ENCODE measurements at places on chromosomes 1 and 21.
A peak's percentile ranks its signal among the peaks of the same experiment; 100 is the strongest.

GRCh38 chr1:54017979-54018378, at the start of gene LDLRAD1:
Gene LDLRAD1, minus strand, starts transcription at chr1:54018186. Its CDS starts 74 bp downstream, at chr1:54018112.
- DNase-seq: no peak

DNA sequence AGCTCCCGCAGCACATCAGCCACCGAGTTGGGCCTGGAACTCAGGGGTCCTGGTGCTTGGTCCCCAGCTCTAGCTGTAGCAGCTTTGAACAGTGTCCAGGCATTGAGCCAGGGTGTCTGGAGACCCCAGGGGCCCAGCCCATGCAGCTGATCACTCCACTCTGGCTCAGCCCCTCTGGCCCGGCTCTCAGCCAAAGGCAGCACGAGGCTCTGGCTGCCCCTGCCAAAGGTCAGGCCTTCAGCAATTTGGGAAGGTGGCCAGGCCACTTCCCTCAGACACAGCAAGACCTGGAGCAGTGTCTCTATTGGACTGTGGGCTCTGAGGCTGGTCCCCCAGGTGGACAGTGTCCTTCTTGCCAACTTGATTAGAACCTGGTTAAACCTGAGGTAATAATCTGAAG, 34.4 kb upstream of the RNF19B start:
- DNase-seq: no peak

GRCh38 chr1:118902711-118903191, 85.4 kb downstream of the TBX15 start:
- no peak for DNase-seq

GRCh38 chr1:187942986-187943385, 1114.2 kb downstream of the PLA2G4A start:
- no peak for DNase-seq

DNA sequence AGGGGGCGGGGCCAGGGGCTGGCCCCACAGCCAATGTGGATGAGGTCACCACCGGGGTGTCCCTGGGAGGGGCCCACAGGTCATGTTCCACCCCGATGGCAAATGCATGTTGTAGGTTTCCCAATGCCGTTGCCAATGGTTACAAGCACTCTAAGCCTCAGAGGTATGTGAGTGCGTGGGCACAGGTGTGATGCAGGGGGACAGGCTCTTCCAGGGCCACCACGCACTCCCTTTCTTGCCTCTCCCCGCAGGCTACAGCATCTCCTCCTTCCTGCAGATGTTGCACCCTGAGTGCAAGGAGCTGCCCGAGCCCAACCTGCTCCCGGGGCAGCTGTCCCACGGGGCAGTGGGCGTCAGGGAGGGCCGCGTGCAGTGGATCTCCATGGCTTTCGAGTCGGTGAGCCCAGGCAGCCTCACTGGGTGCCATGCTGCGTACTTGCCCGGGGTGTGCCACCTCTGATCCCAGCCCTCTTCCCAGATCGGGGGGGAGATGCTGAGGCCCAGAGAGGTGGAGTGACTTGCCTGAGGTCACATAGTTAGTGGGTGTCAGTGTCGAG, 52.4 kb downstream of the DISP3 start:
- no peak for DNase-seq

- no peak for DNase-seq
Observed at GRCh38 chr1:109312978-109313775, 6.4 kb upstream of the MYBPHL start.

GRCh38 chr1:33349081-33349759, 28.3 kb upstream of the A3GALT2 start:
- no peak for DNase-seq

DNA sequence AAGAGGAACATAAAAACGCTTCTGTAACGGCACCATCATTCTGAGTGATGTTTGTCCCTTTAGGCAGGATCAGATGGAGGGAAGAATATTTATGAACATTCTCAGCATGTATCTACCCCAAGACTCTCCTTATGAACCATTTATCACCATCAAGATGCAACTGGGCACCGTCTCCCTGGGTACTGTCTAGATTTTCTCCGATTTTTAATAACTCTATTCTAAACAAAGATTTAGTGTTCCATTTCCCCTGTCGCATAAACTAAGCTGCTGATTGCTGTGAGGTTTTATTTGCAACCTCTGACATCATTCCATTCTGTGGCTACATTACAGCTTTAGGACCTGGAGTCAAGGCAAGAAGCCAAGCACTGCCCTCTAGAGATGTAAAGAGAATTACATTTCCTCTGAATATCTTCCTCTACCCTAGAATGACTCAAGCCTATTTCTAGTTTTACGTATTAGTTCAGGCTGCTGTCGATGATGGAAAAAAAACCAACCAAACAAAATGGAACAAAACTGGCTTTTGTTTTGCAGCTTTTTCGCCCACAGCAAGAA, 130.1 kb upstream of the MAP1LC3C start:
- peak; percentile 7 for DNase-seq

- no peak for DNase-seq
Observed at GRCh38 chr1:13662493-13662892, 37.5 kb upstream of the PRDM2 start.

DNA sequence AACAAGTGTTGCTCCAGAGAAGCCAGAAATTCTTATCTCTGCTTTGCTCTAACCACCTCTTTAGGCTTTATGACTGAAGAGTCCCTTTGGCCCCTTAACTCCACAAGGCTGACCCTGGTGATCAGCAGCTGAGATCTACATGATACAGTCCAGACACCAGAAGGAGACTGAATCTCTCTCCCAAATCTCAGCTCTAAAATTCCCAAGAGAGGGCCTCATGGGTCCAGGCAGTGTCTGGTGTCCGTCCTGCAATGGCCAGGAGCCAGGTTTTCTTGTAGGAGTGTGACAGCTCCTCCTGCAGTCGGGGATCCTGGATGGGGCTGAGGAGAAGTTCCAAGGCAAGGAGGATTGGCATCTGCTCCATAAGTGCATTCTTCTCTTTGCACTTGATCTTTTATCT, 35.3 kb downstream of the L1TD1 start:
- no peak for DNase-seq

- no peak for DNase-seq
Observed at GRCh38 chr1:220188538-220188937, 83.7 kb downstream of the RAB3GAP2 start.

GRCh38 chr1:7912743-7913557, 27.7 kb downstream of the TNFRSF9 start:
- no peak for DNase-seq

DNA sequence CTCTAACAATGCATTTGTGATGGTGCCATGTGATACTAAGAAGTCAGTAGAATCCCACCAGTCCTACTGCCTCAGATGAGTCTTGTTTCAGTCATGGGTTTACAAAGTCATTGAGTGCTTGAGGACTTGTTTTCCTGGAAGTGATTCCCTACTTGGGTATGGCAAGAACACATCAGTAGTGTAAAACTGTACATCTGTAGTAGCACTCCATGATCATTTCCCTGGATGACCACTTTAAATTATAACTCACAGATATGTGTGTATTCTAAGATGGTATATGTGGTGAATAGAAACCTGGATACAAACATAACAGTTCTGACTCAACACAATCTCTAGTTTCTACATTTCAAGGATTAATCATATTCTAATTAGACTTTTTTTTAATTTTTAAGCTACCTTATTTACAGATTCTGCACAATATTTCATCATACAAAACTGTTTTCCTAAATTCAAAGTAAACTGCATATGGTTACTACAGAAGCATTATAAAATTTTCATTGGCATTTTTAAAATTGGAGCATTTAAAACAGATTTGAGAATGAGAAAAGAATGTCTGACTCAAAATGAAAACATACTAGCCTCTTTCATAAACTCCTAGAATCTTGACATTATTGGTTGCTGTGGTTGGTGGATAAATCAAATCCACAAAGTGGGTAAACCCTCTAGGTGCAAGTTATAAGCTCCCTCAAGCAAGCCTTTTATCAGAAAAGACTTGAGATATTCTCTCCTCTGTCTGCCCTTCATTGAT, 6.8 kb upstream of the PSMG1 start:
- no peak for DNase-seq

GRCh38 chr1:234853906-234854644, 244.1 kb upstream of the IRF2BP2 start:
- DNase-seq: peak; percentile 56

DNA sequence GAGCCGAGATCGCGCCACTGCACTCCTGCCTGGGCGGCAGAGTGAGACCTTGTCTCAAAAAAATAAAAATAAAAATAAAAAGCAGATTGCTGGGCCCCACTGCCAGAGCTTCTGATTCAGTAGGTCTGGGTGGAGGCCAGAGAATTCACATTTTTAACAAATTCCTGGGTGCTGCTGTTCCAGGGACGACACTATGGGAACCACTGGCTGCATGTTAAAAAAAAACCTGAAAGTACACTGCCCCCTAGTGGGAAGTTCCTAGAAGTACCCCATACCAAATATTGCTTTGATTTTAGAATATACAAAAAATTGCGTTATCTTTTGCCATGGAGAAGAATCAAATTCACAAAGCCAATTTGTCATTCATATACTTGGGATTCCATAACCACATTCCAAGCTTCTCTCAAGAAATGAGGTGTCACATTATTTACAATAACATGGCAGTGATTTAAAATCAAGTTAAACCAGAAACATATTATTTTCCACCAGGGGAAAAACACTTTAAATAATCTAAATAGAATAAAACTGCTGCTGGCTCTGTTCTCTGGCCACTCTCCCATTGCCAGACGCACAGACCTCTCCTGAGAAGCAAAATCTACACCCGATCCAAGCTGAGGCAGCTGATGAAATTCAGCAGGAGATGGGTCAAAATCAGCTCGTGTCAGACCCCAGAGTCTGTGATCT, 27.4 kb downstream of the SYF2 start:
- peak; percentile 69 for DNase-seq

DNA sequence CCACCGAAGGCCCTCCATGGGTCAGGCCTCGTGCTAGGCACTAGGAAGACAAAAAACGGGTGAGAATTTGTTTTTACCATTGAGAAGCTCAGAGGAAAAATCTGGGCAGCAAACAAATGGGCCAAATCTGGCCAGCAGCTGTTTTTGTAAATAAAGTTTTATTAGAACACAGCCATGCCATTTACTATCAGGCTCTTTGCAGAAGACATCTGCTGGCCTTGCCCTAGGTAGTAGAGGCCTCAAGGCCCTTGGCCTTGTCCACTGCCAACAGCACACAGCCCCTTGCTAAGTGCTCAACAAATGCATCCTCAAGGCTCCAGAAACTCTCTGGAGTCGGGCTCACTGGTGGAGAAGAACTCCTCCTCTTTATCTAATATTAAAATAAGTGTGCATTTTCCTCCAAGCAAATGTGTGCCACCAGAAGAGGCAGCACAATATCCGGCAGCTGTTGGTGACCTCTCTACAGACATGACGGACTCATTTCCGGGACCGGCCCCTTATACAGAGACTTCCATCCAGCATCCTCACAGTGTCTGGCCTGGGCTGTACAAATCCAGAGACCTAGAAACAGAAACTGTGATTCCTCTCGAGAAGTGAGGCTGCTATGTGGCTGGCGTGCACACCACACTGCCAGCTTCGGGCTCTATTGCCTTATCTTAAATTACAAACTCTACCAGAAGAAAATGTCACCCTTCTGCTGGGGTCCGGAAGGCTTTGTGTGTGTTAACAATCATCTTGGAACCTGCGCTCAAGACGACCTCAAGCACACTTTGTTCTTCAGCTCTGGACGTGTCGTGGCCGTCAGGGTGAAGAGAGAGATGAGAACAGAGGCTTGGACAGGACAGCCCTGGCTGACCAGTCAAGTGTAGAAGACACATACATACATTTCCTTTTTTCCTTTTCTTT, 203.9 kb downstream of the TOMM20 start:
- no peak for DNase-seq

- peak; percentile 23 for DNase-seq
Observed at GRCh38 chr21:26659182-26659581, 86.1 kb upstream of the CYYR1 start.

- DNase-seq: no peak
Observed at GRCh38 chr1:201127755-201128455, 921 bp upstream of the ASCL5 start.

GRCh38 chr1:233598891-233599541, 14.9 kb upstream of the KCNK1 start:
- no peak for DNase-seq

DNA sequence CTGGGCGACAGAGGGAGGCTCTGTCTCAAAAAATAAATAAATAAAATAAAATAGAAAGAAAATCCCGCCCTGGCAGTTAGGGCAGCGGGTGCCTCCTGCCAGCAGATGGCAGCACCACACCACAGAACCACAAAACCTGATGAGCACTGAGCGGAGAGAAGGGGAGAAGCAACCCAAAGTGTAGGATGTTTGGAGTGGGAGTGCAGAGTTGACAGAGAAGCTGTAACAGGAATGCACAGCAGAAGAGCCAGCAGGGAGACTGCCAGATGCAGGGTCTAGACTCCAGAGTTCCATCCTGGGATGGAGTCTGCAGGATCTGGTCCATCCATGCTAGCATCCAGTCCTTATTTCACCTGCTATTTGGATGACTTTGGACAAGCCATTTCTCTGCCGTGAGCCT, 29.7 kb upstream of the KIRREL1 start:
- DNase-seq: peak; percentile 74

- no peak for DNase-seq
Observed at GRCh38 chr1:65105596-65105995, 42.4 kb upstream of the AK4 start.

GRCh38 chr1:30363031-30363430, 360.4 kb downstream of the MATN1 start:
- no peak for DNase-seq

- DNase-seq: no peak
Observed at GRCh38 chr1:117608115-117608615, 2.3 kb downstream of the TENT5C start.

GRCh38 chr1:213388199-213388598, 337.2 kb downstream of the RPS6KC1 start:
- DNase-seq: no peak

DNA sequence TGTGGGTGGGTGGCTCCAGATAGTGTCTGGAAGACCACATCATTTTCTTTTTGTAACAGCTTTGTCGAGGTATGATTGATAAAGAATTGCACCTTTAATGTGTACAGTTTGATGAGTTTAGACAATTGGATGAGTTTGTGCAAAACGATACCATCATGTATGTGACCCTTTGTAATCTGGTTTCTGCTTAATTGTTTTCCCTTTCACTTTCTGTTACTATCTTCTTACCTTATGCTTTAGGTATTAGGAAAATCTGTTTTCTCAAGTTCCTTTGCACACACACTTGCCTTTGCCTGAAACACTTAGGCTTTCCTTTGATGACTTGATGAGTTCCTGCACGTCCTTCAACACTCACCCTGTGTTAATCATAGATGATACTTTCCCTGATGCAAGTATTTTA, 6.8 kb downstream of the OR10Z1 start:
- no peak for DNase-seq

- no peak for DNase-seq
Observed at GRCh38 chr21:43333298-43334062, 93.5 kb downstream of the SIK1 start.

- no peak for DNase-seq
Observed at GRCh38 chr21:24123785-24124184, 1483.5 kb downstream of the MRPL39 start.

GRCh38 chr21:45042664-45043161, 31.7 kb upstream of the ADARB1 start:
- DNase-seq: no peak

GRCh38 chr21:26849428-26850115, 4.4 kb upstream of the ADAMTS1 start:
- peak; percentile 44 for DNase-seq

All from KBM-7 (cell line).